H1 (cell line): ENCODE measurements at places on chromosomes 3 and 15.
A peak's percentile ranks its signal among the peaks of the same experiment; 100 is the strongest.

DNA sequence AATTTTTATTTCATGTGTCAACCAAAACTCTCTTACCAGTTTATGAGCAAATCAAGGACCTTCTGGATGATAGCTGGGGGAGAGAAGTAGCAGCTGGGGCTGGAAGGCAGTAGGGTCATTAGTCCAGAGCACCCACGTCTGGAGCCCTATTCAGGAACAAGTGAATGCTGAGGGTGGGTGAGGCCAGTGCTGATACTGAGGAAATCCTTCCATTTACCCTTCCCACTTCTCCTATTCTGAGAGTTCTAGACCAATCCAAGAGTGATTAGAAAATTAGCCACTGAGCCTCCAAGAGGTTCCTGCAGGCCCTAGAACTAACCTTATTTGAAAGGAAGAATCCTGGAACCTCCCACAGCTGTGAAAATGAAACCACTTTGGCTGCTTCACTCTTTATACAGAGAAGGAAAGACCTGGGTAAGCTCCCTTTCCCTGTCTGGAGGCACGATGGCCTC lies 46.2 kb upstream of the VILL start:
- no peak for DNase-seq

DNA sequence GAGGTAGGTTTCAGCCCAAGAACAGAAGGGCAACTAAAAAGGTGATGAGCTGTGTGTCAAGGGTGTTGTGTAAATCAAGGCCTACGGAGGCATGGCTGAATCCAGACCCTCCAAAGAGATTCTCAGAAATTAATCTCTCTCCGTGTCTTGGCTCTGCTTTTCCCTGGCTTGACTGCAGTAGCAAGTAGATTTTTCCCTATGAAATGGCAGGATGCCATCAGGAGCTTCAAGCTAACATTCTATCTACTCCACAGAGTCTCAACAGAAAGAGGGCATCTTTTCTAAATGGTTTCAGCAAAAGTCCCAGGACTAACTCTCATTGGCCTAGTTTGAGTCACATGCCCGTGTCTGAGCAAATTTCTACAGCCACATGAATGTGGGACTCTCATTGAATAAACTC lies 58.3 kb downstream of the LSM3 start:
- DNase-seq, result no peak

GRCh38 chr3:98512576-98512975 lies 10.1 kb downstream of the CLDND1 start:
- no peak for DNase-seq

DNA sequence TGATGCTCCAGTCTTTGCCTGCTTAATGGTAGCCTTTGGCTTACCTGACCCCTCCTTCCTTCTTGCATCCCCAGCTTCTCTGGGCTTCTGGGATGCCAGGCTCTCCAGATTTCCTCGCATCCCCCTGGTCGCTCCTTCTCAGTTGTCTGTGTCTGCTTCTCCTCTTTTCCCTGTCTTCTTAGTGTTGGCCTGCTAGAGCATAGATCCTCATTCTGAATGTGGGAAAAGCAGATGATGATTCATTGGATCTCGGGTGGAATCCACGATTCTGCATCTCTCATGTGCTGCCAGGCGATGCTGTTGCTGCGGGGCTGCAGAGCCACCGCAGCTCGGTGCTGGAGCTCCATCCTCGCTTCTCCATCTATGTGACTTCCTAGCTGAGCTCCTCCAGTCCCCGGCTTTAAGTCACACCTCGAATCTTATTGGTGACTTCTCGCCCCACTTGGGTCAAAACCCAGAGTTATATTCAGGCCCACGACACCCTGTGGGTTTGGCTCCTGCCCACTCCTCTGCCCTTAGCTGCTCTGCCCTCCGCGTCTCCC lies 47.4 kb downstream of the CGNL1 start:
- no peak for DNase-seq

DNA sequence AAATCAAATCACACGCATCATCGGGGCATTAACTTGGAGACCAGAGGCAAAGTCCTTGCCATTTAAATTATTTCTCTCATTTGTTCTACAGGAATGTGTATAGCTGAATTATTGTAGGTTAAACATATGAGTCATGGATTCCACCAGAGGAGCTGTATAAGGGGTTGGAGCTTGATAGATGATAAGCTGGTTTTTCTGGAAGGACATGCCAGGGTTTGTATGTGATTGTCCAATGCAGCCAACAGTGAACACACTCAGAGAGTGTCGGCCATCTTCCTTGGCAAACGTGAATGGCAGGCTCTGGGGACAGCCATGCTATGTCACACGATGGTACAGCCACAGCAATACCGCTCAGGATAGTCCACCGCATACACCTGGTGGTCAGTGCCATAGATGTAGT lies 25.1 kb downstream of the SSUH2 start:
- DNase-seq, result no peak

- peak; percentile 20 for DNase-seq
Measured at GRCh38 chr3:126672741-126673140, 17.8 kb upstream of the TXNRD3 start.

DNA sequence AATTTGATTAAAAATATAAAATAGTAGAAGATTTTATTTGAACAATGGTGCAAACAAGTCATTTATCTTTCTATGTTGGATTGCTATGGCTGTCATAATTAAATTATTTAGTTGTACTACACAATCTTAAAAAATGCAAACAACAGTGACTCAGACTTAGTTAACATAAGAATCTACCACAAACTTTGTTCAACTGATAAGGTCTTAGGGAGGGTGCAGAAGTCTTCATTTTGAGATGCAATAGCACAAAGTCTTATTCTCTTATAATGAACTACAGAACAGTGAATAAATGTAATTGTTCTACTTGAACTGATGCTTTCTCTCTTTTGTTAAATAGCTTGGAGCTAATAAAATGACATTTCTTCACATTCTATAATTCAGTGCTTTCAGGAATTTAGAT lies 482.8 kb upstream of the NAALADL2 start:
- DNase-seq, result no peak

DNA sequence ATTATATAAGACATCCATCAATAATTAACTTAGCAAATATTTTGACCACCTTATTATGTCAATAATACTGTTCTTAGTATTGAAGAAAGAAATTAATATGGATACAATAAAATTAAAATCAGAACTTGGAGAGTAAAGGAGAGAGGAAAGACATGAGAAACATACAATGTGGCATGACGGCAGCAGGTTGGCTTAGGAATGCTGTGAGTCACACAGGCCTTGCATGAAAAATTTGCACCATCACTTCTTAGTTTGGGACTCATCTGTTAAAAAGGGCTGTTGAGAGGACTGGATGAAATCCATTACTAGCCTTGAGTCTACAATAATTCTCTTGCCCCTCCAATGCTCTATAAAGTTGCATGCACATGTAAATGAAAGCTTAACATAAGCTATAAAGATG lies 880.8 kb downstream of the ROBO1 start:
- DNase-seq, result no peak

GRCh38 chr3:183650554-183650953 lies 15.1 kb downstream of the KLHL24 start:
- no peak for DNase-seq

GRCh38 chr3:178646186-178646862 lies 110.1 kb downstream of the KCNMB2 start:
- DNase-seq, result no peak

DNA sequence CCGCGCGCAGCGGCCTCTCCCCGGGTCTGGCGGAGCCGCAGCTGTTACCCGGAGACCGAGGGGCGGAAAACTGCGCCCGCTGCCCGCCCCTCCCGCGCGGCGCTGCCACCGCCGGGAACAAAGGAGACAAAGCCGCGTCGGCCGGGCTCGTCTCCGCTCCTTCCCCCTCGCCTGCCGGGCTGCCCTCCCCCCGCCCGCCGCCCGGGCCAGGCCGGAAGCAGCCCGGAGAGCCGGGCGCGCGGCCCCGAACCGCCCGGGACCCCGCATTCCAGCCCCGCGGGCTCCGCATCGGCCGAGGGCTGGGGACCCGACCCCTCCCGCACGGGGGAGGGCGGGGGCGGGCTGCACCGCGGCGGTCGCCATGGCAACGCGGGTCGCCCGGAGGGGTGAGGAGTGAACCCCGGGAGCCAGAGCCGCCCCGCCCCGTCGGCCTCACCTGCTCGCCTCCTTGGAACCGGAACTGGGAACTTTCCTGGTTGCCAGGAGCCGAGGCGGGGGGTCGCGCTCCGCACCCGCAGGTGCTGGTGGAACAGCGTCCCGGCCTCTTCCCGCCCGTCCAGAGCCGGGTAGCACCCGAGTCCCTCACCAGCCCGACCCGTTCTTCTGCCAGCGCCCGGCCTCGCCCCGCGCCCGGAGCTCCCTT lies 448 bp downstream of the PLXNB1 start:
- no peak for DNase-seq

- DNase-seq, result no peak
Measured at GRCh38 chr3:21859124-21860081, 108.4 kb upstream of the ZNF385D start.

- DNase-seq, result no peak
Measured at GRCh38 chr15:42640109-42640508, 64.7 kb downstream of the STARD9 start.

GRCh38 chr3:123688241-123688747 lies 103.4 kb upstream of the HACD2 start:
- DNase-seq, result no peak

DNA sequence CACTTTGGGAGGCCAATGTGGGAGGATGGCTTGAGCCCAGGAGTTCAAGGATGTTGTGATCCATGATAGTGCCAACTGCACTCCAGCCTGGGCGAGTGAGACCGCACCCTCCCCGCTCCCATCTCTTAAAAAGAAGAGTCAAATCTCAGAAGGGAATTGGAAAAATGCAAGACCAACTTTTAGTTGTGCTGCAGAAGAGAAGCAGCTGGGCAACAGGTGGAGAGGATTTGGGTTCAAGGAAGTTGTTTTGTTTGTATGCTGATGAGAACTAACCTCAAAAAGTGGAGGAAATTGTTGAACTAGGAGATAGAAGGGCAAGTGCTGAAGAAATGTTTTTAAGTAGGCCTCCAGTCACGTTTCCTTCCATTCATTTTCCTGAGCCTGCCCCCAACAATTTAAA lies 12.8 kb upstream of the PDCD7 start:
- no peak for DNase-seq

GRCh38 chr3:134685929-134686802 lies 35.3 kb upstream of the KY start:
- no peak for DNase-seq

DNA sequence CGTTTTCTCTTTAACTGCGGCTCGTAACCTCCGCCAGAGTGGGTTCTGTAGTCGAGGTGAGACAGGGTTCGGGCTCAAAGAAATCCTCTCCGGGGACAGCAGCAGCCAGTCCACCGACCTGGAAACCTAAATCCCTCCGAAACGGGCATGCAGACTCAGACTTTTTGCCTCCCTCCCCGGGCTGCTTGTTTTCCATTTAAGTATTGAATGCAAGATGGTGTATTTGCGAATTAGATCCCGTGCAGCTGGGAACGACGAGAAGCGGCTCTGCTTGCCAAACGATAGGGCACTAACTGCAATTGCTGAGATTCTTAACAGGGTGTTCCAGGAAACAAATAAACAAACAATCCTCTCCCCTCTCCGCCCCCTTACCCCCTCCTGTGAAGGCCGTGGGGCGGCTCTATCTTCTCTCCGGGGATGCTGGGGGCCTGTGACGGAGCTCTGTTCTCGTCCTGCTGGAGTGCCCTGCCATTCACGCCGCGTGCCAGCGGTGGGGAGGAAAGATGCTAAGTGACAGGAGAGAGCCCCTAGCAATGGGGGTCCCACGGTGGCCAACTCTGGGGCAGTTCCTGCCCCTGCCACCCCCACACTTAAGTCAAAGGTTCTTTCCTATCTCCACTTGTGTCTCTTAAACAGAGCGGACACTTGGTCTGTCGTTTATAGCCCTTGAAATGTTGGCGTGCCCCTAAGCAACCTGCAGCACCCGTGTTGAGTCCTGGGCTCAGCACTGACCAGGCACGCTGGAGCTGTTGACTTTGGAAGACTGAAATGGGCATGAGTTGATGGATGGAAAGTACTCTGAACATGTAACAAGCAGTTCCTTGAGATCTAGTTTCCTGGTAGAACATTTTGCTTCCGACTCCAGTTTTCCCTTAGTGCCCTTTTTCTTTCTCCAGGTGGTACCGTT lies 1.3 kb upstream of the ETV5 start:
- no peak for DNase-seq

DNA sequence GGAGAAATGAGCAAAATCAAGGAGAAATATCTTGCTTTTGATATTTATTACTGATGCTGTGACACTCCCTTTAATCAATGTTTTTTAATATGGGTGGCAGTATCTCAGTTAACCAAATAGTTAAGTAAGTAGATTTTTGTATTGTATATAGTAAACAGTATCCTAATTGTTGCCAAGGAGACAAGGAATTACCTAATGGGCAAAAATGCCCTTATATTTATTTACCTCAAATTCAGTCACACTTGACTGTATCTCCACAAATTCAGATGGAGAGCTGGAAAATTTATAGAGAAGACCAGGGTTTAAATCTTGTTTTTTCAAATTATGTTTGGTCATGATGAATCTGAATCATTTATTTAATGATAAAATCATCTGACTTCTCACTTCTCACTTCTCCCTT lies 3.6 kb upstream of the CHD2 start:
- DNase-seq, result no peak

- no peak for DNase-seq
Measured at GRCh38 chr3:151918253-151919029, 45.0 kb downstream of the SUCNR1 start.

GRCh38 chr3:98612996-98613517 lies 19.6 kb upstream of the CPOX start:
- DNase-seq, result no peak

- peak; percentile 47 for DNase-seq
Measured at GRCh38 chr3:122382888-122383666, at the start of gene MIX23. Gene MIX23, minus strand, starts transcription at chr3:122383231. Its CDS starts 7 bp downstream, at chr3:122383224.

DNA sequence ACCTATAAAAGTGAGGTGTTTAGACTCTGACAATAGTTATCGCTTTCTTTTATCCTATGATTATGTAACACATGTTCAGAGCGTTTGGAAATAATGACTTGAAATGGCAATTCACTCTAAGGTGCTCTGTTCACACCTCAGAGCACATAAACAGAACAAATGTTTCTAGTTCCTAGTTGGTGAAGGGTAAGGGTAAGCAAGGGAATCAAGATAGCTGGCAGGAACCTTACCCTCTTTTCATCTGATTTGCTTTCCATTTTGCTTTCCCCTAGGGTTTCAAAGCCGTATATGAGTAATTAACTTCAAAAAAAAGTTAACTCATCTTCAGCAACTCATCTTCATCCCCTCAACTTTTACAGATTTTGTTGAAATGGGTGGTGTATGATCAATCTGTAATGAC lies 2.3 kb upstream of the ATOSA start:
- no peak for DNase-seq

GRCh38 chr3:126547721-126548120 lies 11.0 kb downstream of the C3orf22 start:
- DNase-seq, result no peak
